ENCODE measurements at places on chromosomes 4 and X.

GRCh38 chr4:52507774-52508173 is 151.3 kb downstream of the USP46 start:
- no peak for DNase-seq

DNA sequence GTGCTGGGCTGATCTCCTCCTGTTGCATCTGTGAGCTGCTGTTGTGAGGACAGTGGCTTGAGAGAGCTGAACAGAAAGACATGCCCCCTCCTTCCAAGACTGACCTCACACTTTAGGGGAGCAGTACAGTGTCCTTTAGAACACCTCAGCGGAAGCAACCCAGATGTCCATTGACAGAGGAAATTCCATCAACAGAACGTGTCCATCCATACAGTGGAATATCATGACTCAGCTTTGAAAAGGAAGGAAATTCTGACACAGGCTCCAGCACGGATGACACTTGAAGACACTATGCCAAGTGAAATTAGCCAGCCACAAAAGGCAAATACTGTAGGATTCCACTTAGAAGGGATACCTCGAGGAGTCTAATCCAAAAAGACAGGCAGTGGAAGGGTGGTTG is 103.5 kb downstream of the GPR143 start:
- DNase-seq, result no peak

GRCh38 chr4:109121561-109121960 is 180.9 kb downstream of the COL25A1 start:
- DNase-seq, result no peak

- no peak for DNase-seq
These were observed 984.1 kb downstream of the TRAM1L1 start for GRCh38 chr4:116101321-116101720.

DNA sequence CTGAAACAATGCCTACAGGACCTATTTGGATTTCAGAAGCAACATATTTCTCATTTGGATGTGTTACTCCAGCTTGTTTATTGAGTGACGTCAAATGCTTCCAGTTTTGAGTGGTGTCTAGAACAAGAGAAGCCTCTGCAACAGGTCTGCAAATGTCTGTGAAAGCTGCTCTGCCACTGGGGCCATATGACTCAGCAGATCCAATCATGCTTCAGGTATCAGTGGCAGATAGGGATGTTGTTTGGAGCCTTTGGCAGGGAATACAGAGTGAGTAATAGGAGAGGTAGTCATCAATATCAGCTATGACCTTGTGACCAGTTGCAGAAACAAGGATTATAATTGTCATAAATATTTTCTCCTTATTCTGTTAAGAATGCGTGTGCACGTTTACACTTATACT is 141.1 kb upstream of the ZXDA start:
- no peak for DNase-seq

DNA sequence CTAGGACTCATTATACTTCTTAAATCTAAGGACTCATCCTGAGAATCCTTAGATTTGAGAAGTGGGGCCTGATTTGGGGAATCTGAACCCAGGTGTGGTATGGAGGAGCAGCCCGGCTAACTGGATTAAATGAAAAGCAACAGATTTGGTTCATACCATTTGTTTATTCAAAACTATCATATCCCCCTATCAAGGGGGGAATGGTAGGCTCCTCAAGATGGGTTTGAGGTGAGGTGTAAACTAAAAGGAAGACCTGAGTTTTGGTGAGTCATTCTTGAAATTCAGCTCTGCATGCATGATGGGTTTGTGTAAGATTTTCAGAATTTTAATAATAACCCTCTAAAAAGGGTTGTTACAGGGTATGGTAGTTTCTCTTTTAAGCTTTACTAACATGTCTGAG is 53.4 kb downstream of the CASP6 start:
- no peak for DNase-seq

GRCh38 chrX:110346681-110347080 is 12.0 kb upstream of the RTL9 start:
- DNase-seq, result no peak

- no peak for DNase-seq
These were observed 136.2 kb upstream of the BMPR1B start for GRCh38 chr4:94621491-94622080.

GRCh38 chrX:13620207-13620606 is 32.7 kb upstream of the TCEANC start:
- no peak for DNase-seq
